ENCODE measurements at places on chromosomes 3 and 15.

DNA sequence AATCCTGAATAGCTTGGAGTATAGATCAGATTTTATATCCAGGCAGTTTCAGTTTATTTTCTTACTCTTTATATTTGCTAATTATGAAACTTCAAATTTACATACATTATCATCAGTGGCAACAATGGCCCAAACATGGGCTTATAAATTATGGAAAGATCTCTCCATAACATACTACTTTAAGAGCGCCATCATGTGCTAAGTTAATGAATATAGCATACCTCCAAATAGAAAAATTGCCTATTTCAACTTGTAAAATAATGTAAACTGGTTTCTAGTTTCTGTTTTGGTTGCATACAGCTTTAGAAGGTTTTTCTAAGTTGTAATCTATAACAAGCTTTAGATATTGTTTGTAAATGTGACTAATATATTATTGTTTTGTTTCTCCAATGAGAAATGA lies 531.3 kb upstream of the UBE2E2 start:
- no peak overlapping the region for H3K27ac ChIP-seq
- H3K27me3 ChIP-seq, result peaks cover 5% of the 10 kb centered on the region
- no peak overlapping the region for H3K4me3 ChIP-seq
- DNase-seq, result no peak
- no peaks in the 10 kb centered on the region for H3K36me3 ChIP-seq

- peaks cover 2% of the 10 kb centered on the region for H3K36me3 ChIP-seq
- H3K27ac ChIP-seq, result peak within 1 kb of the TSS; percentile 92
- peak within 1 kb of the TSS; percentile 82 for H3K4me3 ChIP-seq
These were observed at the start of gene PARP14 for GRCh38 chr3:122680475-122681283. Gene PARP14 (plus strand): TSS chr3:122680839. CDS start chr3:122680884, 45 bp downstream.

GRCh38 chr15:94070356-94071295 lies 160.7 kb upstream of the MCTP2 start:
- peak overlapping the region; percentile 53 for H3K27ac ChIP-seq
- peaks cover 4% of the 10 kb centered on the region for H3K36me3 ChIP-seq
- H3K4me1 ChIP-seq, result peaks cover 23% of the 10 kb centered on the region
- H3K27me3 ChIP-seq, result no peaks in the 10 kb centered on the region
- DNase-seq, result no peak

DNA sequence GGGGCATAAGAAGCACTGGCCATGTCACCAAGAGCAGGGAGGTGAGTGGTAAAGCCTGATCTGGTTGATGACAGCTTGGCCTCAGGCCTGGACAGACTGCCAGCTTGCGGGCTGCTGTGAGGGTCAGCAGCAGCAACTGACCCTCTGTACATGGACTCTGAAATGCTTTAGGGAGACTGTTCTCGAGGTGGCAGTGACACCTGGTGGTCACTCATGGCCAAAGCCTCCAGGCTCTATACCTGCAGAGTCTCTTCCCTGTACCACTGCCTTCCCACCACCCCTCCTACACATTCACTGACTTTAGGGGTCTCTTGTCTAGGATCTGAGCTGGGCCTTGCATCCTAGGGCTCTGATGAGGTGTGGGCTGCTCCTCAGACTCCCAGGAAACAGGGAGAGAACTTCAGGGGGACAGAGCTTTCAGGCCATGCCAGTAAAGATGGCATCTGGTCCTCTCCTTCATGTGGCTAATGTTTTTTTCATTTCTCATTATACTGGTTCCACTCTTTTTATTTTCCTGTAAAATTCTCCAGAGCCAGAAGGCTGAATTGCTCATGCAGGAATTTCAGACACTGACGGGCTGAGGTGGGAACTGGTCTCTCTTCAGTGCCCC lies 17.2 kb upstream of the TIMP4 start:
- peaks cover 4% of the 10 kb centered on the region for H3K36me3 ChIP-seq
- H3K4me3 ChIP-seq, result no peak overlapping the region
- no peak for DNase-seq
- no peaks in the 10 kb centered on the region for H3K27me3 ChIP-seq
- H3K27ac ChIP-seq, result no peak overlapping the region
- H3K4me1 ChIP-seq, result peaks cover 46% of the 10 kb centered on the region

DNA sequence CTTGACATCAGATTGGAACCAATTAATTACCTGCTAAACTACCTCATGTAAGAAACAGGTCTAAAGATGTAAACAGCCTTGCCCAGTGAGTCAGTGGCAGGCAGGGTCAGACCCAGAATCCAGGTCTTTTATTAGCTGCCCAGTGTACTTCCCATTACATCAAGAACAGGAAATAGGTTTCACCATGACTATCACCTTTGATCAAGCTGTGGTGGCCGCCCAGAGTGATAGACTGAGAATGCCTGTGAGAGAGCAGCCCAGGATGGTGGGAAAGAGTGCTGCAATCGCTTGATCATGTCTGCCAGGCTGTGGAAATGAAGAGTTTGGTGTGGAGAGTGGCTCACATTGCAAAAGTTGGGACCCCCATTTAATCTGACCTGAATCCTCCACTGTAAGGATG lies 61.3 kb upstream of the PIAS1 start:
- no peaks in the 10 kb centered on the region for H3K36me3 ChIP-seq
- no peak for DNase-seq
- H3K4me1 ChIP-seq, result peaks cover 7% of the 10 kb centered on the region
- H3K27me3 ChIP-seq, result peaks cover 8% of the 10 kb centered on the region
- no peak overlapping the region for H3K4me3 ChIP-seq
- no peak overlapping the region for H3K27ac ChIP-seq

GRCh38 chr3:129276385-129276784 lies 2.3 kb upstream of the HMCES start:
- peaks cover 21% of the 10 kb centered on the region for H3K4me1 ChIP-seq
- no peak for DNase-seq
- no peak overlapping the region for H3K4me3 ChIP-seq
- no peaks in the 10 kb centered on the region for H3K27me3 ChIP-seq
- peaks cover 37% of the 10 kb centered on the region for H3K36me3 ChIP-seq

Data from chondrocyte (in vitro differentiated cells).